ENCODE measurements at places on chromosomes 2 and 18. TPM values are rescaled to one million over a fixed set of nuclear protein-coding genes. Genes with fewer than 3 reads are reported as not detected.

GRCh38 chr2:222903234-222904220 is 42.7 kb downstream of the ACSL3 start:
- DNase-seq = no peak

- no peak for DNase-seq
These were observed 30.5 kb upstream of the ITGAV start for GRCh38 chr2:186559370-186559769.

GRCh38 chr2:216012133-216012829 is 1.1 kb downstream of the MREG start:
- no peak for DNase-seq

DNA sequence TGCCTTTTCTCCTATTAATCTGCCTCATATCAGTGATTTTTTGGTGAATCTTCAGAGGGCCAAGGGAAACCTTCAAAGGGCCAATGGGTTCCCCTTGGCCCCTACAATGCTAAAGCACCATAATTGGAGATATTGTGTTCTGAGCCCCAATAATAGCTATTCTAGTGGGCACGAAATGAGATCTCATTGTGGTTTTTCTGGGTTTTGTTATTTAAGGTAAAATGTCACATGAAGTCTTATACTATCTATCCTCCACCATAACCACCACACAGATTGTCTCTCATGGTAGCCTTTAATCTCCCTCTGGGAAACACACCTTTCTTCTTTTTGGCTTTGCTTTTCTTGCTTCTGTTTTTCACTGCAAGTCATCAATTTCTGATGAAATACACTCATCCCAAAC is 152.8 kb downstream of the B3GNT2 start:
- no peak for DNase-seq

The SERPINB4 gene
- not detected for total RNA-seq

GRCh38 chr2:28868611-28869010 is 1.5 kb downstream of the TRMT61B start:
- no peak for DNase-seq

DNA sequence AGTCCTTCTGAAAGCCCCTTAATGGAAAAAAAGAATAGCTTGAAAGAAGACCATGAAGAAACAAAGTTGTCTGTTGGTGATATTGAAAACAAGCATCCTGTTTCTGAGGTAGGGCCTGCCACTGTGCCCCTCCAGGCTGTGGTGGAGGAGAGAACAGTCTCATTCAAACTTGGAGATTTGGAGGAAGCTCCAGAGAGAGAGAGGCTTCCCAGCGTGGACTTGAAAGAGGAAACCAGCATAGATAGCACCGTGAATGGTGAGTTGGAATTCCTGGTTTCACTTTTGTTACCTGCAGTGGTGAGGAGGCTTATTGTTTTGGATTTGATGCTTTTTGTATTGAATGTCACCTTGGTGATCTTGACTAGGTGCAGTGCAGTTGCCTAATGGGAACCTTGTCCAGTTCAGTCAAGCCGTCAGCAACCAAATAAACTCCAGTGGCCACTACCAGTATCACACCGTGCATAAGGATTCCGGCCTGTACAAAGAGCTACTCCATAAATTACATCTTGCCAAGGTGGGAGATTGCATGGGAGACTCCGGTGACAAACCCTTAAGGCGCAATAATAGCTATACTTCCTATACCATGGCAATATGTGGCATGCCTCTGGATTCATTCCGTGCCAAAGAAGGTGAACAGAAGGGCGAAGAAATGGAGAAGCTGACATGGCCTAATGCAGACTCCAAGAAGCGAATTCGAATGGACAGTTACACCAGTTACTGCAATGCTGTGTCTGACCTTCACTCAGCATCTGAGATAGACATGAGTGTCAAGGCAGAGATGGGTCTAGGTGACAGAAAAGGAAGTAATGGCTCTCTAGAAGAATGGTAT is 13.3 kb downstream of the SLC20A1 start:
- DNase-seq = no peak

Measured in mesenteric fat pad (tissue), 1 donor.